Stimulated activated CD8-positive, alpha-beta memory T cell treated with anti-CD3 and anti-CD28 coated beads, Interleukin-2, amount 100 ng/mL, for 1 hour (primary cell): ENCODE measurements at places on chromosomes 7 and 10.

GRCh38 chr7:14596421-14596820 is 306.1 kb downstream of the DGKB start:
- DNase-seq: no peak

- DNase-seq: no peak
These were observed 97.0 kb downstream of the MKI67 start for GRCh38 chr10:128029290-128029651.

- no peak for DNase-seq
These were observed 552.9 kb downstream of the ARL4A start for GRCh38 chr7:13240349-13240748.

DNA sequence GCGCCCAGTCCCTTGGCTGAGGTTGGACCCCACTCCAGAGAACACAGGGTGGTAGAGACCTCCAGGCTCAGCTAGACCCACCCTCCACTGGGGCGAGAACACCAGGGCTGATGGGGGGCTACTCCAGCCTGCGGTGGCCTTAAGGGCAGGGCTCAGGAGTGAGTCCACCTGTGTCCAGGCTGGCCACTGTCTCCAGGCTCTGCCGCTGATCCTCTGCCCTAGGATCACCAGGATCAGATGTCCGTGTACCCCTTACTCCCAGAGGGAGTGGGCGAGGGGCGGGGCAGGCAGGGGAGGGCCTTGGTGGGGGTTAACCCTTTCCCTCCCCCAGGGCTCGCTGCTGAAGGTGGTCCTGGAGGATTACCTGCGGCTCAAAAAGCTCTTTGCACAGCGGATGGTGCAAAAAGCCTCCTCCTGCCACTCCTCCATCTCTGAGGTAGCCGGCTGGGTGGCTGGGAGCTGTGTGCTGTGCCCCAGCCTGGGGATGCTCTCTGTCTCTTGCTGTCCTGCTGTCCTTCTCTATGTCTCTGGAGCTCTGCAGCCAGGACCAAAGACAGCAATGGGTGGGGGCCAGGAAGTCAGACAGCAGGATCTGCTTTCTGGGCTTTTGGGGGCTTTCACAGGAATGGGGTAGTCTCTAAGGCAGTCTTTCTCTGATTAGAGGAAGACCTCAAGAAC is 38.0 kb downstream of the PSAP start:
- DNase-seq: no peak

- DNase-seq: no peak
These were observed at the start of gene OR2F2 for GRCh38 chr7:143934526-143935325. Gene OR2F2, plus strand, starts transcription at chr7:143935233. Its CDS starts 0 bp downstream, at chr7:143935233.

DNA sequence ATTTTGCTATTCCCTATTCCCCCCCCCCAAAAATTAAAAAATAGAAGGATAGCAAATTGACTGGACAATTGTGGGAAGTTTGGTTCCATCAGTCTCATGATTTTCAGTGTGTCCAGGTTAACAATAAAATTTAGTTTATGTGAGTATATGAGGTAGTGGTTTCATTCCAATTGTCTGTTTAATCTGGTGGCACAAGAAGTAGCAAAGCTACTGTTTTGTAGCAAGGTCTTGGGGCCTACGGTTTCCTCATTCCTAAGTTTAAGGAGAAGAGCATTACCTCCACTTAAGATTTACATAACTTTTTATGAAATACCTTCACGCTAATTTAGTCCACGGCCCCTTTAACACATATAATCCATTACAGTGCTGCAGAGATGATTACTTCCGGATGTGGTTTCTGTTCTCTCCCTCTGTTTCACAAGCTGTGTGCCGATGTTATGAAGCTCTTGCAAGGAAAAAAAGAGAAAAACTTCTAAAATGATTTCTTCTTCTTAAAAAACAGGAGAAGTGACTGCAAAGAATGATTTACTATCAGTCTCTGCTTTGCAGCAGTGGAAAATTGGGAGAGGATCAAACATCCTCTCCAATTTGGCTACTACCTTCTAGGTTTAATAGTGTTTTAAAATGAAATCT is 32.7 kb upstream of the NPVF start:
- DNase-seq: no peak

DNA sequence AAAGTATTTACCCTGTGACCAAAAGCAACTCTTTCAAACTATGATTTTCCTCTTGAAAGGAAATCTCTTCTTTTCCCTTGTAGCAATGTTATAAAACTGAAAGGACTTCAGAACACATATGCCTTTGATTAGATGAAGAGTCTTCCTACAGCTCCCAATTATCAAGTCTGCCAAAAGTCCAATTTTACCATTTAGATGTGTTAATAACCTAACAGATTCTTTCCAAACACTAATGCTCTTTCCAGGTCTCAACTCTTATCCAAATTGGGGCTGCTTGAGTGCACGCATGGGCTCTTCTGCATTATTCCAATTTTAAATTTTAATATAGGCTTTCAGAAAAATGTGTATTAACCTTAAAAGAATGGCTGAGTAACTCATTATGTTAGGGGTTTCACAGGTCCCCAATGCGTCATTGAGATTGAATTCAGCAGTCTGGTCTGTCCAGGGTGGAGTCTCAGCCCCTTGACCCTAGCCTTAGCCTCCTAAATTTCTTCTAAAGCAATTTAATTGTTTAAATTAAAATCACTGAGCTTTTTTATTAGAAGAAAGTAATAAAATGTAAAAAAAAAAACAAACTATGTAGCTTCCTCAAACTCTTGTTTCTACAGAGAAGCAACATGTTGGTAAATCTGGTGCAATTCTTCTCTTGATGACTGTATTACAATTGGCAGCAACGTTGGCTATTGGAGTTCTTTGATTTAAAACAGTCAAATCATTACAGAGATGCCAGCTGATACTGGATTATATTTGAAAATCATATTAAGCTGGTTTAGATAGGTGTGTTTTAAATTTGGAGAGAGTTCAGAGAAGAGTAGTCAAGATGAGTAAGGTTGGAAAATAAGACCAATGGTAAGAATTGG is 170.4 kb downstream of the DKK1 start:
- DNase-seq: no peak

GRCh38 chr10:38003588-38003987 is 6.9 kb upstream of the ZNF33A start:
- no peak for DNase-seq

- DNase-seq: no peak
These were observed 524.8 kb downstream of the GRM8 start for GRCh38 chr7:126727930-126728391.

DNA sequence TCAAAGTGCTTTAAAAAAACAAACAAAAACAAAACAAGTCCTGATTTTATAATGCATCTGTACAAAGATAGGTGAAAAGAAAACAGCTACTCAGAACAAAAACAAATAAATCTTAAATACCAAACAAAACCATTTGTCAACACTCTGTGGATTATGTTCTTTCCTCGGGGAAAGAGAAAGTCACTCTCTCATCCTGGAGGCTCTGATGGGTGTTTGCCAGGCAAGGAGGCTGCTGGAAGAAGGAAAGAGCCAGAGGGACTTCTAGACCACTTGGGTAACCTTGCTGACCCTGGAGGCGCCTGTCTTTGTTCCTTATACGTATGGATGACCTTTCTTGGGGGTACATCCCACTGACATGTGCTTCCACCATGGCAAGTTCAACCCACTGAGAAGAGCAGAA is 92.8 kb downstream of the ZRANB1 start:
- DNase-seq: no peak

GRCh38 chr7:23093546-23093945 is 12.0 kb upstream of the KLHL7 start:
- DNase-seq: no peak

- DNase-seq: no peak
These were observed 35.1 kb upstream of the WIPF3 start for GRCh38 chr7:29771081-29771816.

GRCh38 chr7:93375603-93376002 is 143.4 kb downstream of the VPS50 start:
- DNase-seq: no peak

- no peak for DNase-seq
These were observed 59.4 kb upstream of the AQP1 start for GRCh38 chr7:30852308-30852684.

DNA sequence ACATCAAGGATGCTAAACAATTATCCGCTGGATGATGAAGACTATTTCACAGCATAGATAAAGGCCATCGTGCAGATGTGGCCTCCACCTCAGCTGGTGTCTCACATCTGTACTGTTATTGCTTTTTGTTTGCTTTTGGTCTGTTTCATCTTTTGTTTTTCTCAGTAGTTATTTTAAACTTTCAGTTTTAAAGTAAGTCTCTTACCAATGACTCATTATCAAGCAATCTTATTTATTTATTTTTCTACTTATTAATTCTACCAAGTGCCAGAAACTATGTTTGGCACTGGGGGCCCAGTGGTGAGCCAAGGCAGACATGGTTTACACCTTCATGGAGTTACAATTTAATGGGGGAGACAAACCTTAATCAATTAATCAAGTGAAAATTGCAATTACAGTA is 250.9 kb upstream of the TMEM72 start:
- DNase-seq: no peak

DNA sequence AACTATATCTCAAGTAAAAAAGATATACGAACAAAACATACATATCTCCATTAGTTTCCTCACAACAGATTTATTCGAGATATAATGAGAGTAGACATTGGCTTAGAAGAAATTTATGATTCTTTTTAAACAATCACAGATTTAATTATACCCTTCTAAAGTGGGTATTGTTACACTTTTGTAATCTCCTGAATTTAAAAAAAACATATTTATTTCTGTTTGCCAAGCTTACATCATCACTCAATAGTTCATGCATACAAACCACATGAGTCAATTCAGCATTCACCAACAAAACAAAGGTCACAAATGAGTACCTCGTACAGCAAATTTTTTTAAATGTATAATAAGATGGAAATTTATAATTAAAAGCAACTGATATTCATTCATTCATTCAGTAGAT is 17.6 kb downstream of the LRRN3 start:
- DNase-seq: no peak
